ENCODE measurements at places on chromosomes 11 and 22. TPM values are rescaled to one million over a fixed set of nuclear protein-coding genes. Genes with fewer than 3 reads are reported as not detected.

The RASL10A gene
- 1.2 TPM for total RNA-seq

The MPZL2 gene
- 4.8 TPM for total RNA-seq

The TSPAN18 gene
- total RNA-seq: 67.5 TPM

The CCDC88B gene
- 115 TPM for total RNA-seq

The C11orf97 gene
- not detected for total RNA-seq

Measured in activated naive CD4-positive, alpha-beta T cell treated with anti-CD3 and anti-CD28 coated beads, Interleukin-2, amount 10 ng/mL, durations not matched to agents 5 hours and 36 hours (primary cell).